ENCODE measurements at places on chromosomes 2 and 18. TPM values are rescaled to one million over a fixed set of nuclear protein-coding genes. Genes with fewer than 3 reads are reported as not detected.

The ANO7 gene
- 0.17 TPM for total RNA-seq

The CYP20A1 gene
- total RNA-seq, result 36.6 TPM

The NOL4 gene
- total RNA-seq, result not detected

The GALR1 gene
- not detected for total RNA-seq

The EML4 gene
- 293 TPM for total RNA-seq

The LHCGR gene
- not detected for total RNA-seq

- no peaks in the 10 kb centered on the region for H3K4me1 ChIP-seq
- no peaks in the 10 kb centered on the region for H3K36me3 ChIP-seq
- no peak for DNase-seq
- H3K4me3 ChIP-seq, result no peak overlapping the region
These were observed 18.7 kb upstream of the MAP4K3 start for GRCh38 chr2:39455826-39456225.

DNA sequence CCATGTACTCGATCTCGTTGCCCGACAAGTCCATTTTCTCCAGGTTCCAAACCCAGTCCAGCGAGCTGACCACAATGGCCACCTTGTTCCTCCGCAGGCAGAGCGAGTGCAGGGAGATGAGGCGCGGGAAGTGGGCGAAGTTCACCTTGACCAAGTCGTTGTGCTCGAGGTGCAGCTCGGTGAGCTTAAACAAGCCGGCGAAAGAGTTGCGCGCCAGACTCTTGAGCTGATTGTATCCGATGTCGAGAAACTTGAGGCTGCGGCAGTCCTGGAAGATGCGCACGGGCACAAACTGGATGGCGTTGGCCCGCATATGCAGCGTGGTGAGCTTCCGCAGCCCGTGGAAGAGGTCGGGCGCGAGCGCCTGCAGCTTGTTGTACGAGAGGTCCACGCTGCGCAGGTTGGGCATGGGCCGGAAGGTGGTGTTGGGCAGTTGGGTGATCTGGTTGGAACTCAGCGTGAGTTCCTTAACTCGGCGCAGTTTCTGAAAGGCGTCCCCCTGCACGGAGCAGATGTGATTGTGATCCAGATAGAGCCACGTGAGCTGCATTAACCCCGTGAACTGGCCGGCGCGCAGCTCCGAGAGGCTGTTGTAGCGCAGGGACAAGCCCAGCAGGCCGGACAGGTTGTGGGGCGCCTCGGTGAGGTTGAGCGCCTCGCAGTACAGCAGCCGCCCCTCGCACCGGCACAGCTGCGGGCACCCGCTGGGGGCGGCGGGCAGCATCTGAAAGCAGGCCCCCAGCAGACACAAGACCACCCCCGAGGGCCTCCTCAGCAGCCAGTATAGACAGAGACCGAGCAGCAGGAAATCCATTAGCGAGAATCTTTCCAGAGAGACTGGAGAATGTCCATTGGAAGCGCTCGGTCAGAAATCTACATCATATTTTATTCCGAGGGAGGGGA, 1.3 kb downstream of the LRRTM1 start:
- H3K27me3 ChIP-seq, result no peaks in the 10 kb centered on the region
- no peaks in the 10 kb centered on the region for H3K36me3 ChIP-seq
- H3K4me1 ChIP-seq, result no peaks in the 10 kb centered on the region
- DNase-seq, result no peak

DNA sequence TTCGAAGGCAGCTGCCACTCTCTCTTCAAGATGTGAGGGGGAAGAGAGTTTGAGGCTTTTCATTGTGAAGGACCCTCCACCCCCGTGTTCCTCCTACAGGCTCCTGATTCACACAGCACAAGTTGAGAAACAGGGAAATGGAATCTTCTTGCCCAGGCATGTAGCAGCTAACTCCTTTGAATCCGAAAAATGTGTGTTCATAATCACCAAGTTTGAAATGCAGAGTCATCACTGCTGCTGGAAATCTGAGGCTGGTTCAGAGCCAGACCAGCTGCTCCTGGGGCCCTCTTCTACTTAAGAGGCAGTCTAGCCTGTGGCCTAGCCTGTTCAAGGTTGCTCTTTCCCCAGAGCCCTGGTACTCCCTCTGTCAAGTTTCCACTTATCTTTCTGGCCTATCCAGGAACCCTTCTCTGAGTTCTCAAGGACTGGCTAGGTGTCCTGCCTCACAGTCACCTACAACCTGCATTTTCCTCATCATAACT, 166.4 kb downstream of the TMEM247 start:
- H3K36me3 ChIP-seq, result no peaks in the 10 kb centered on the region
- no peak overlapping the region for H3K27ac ChIP-seq
- H3K4me3 ChIP-seq, result no peak overlapping the region
- no peak for DNase-seq
- H3K4me1 ChIP-seq, result no peaks in the 10 kb centered on the region
- no peaks in the 10 kb centered on the region for H3K27me3 ChIP-seq

GRCh38 chr2:25372405-25373268, 30.9 kb upstream of the DNMT3A start:
- H3K27ac ChIP-seq, result no peak overlapping the region
- H3K4me3 ChIP-seq, result no peak overlapping the region
- peaks cover 5% of the 10 kb centered on the region for H3K36me3 ChIP-seq
- peaks cover 14% of the 10 kb centered on the region for H3K4me1 ChIP-seq
- no peaks in the 10 kb centered on the region for H3K27me3 ChIP-seq

DNA sequence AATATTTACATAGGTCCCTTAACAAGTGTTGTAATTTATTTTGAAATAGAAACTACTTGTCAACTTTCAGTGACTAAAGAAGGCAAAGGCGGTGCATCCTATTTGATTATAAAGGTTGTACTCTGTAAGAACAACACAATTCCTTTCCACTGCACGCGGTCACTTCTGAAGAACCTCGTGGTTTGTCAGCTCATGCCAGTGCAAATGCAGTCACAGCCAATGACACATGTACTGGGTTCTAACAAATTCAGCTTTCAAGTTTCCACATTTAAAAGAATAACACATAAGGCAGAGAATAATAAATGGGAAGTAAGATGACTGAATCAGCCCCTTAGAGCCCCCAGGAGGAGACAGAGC, 39.7 kb downstream of the CYB5A start:
- DNase-seq, result no peak
- no peaks in the 10 kb centered on the region for H3K36me3 ChIP-seq
- H3K4me3 ChIP-seq, result no peak overlapping the region
- no peak overlapping the region for H3K27ac ChIP-seq
- no peaks in the 10 kb centered on the region for H3K4me1 ChIP-seq

- H3K27me3 ChIP-seq, result no peaks in the 10 kb centered on the region
- H3K4me3 ChIP-seq, result no peak overlapping the region
- no peaks in the 10 kb centered on the region for H3K36me3 ChIP-seq
These were observed 59.4 kb downstream of the CERS6 start for GRCh38 chr2:168515502-168515901.

DNA sequence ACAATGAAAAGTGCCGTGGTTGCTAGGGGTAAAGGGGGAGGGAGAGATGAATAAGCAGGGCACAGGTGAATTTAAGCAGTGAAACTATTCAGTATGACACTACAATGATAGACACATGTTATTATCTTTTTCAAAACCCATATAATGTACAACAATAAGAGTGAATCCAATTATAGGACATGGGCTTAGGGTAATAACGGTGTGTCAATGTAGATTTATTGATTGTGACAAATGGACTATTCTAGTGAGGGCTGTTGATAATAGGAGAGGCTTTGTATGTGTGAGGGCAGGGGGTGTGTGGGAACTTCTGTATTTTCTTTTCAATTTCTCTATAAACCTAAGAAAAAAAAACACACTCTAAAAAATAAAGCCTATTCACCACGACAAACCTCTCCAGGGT, 223.8 kb downstream of the RIT2 start:
- no peak overlapping the region for H3K4me3 ChIP-seq
- H3K27me3 ChIP-seq, result no peaks in the 10 kb centered on the region
- H3K36me3 ChIP-seq, result no peaks in the 10 kb centered on the region
- H3K27ac ChIP-seq, result no peak overlapping the region
- DNase-seq, result no peak

DNA sequence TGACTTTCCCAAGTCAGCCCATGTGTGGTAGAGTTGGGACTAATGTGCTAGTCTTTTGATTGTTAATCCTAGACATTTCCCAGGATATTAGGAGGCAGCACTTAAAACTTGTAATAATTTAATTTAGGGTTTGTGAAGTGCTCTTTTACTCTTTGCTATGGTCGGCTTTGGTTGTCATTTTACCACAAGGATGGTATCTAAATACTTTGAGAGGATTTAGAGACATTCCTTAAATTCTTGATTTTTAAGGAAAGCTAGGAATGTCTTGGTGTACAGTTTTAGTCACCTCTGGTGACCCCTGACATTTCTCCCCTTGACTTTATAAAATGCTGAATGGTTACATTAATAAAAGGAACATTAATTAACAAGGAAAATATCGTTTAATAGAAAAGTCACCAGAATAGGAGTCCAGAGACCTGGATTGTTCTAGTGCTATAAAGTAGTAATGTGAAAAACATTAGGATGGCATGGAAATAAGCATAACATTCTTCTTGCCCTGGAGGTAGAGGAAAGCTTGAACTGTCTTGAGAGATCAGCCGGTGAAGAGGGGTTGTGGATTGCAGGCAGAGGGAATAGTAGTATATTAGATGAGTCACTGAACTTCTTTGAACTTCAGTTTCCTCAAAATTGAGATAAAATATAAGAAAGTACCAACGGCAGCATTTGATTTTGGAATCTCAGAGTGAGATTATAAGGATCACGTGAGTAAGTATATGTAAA, 209.2 kb downstream of the MCFD2 start:
- no peaks in the 10 kb centered on the region for H3K4me1 ChIP-seq
- H3K4me3 ChIP-seq, result no peak overlapping the region
- no peak for DNase-seq
- H3K36me3 ChIP-seq, result no peaks in the 10 kb centered on the region

- peaks cover 46% of the 10 kb centered on the region for H3K36me3 ChIP-seq
- no peak overlapping the region for H3K4me3 ChIP-seq
- DNase-seq, result no peak
- H3K27me3 ChIP-seq, result no peaks in the 10 kb centered on the region
These were observed 56.1 kb downstream of the FARP2 start for GRCh38 chr2:241412144-241412543.

DNA sequence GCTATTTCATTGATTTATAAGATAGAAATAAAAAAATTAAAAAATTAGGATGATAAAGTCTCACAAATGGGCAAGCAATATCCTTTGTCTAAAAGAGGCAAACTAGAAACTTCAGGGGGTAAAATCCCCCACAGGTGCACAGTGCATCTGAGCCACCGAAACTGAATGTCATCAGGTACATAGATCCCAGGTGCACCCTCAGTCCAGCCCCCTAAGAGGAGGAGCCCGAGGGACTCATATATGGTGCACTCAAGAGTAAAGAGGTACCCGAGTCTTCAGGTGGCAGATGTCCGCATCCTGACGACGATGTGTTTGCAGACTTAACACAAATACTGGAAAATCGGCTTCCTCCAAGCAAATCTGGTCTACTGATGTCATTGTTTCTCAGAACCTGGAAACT, 11.3 kb downstream of the QPCT start:
- H3K27me3 ChIP-seq, result peaks cover 26% of the 10 kb centered on the region
- no peak overlapping the region for H3K4me3 ChIP-seq
- H3K4me1 ChIP-seq, result no peaks in the 10 kb centered on the region
- no peaks in the 10 kb centered on the region for H3K36me3 ChIP-seq

DNA sequence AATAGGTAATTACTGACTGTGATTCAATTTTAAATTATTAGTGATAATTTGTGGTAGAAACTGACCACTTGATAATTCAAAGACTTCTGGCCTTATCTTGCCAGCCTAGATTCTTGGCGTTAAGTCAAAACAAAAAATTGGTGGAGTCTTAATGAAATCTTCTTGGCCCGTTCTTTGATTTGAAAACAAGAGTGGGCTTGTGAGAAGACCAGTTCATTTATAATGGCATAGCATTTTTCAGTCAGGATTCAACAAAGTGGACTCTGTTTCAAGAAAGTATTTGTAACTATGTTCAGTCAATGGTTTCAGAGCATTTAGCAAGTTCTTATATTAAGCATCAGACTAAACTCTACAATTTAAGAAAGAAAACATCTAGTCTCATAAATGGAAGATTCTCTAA, 26.0 kb downstream of the ITGA4 start:
- no peaks in the 10 kb centered on the region for H3K27me3 ChIP-seq
- peaks cover 69% of the 10 kb centered on the region for H3K36me3 ChIP-seq
- H3K27ac ChIP-seq, result no peak overlapping the region
- H3K4me1 ChIP-seq, result no peaks in the 10 kb centered on the region

DNA sequence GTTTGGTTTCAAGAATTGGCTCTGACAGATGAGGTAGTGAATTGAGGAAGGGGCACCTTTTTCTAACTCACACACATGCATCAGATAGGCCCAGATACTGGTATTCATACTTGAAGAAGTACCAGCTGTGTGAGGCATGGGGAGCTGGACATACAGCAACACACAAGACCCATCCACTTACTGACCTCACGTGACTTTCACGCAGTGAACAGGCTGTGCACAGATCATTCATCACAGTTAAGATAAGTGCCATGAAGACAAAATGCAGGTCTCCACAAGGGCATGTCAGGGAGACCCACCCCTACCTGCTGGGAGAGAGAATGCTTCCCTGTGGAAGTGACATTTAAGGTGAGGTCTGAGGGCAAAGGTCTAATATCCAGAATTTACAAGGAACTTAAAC, 38.6 kb downstream of the SP110 start:
- no peaks in the 10 kb centered on the region for H3K27me3 ChIP-seq
- no peaks in the 10 kb centered on the region for H3K4me1 ChIP-seq
- H3K36me3 ChIP-seq, result peaks cover 98% of the 10 kb centered on the region
- DNase-seq, result no peak

DNA sequence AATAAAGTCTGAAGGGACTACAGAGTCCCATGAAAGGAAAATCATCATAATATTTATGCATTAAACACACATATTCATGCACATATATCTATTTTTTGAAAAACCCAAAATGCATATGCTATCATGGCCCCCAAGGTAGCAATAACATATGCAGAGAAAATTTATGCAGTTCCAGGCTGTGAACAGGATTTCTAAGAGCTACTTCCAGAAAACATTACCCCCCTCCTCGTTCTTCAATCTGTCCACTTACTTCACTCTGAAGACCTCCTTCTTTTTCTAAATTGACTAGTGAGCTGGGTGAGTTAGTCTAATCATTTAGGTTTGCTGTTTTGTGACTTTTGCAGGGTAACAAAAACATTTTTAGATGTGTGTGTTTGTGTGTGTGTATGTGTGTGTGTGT, 376.4 kb upstream of the ZEB2 start:
- H3K4me1 ChIP-seq, result no peaks in the 10 kb centered on the region
- no peaks in the 10 kb centered on the region for H3K36me3 ChIP-seq
- H3K4me3 ChIP-seq, result no peak overlapping the region
- H3K27ac ChIP-seq, result no peak overlapping the region
- H3K27me3 ChIP-seq, result no peaks in the 10 kb centered on the region
